ENCODE measurements at places on chromosomes 13 and 19.
A peak's percentile ranks its signal among the peaks of the same experiment; 100 is the strongest.

DNA sequence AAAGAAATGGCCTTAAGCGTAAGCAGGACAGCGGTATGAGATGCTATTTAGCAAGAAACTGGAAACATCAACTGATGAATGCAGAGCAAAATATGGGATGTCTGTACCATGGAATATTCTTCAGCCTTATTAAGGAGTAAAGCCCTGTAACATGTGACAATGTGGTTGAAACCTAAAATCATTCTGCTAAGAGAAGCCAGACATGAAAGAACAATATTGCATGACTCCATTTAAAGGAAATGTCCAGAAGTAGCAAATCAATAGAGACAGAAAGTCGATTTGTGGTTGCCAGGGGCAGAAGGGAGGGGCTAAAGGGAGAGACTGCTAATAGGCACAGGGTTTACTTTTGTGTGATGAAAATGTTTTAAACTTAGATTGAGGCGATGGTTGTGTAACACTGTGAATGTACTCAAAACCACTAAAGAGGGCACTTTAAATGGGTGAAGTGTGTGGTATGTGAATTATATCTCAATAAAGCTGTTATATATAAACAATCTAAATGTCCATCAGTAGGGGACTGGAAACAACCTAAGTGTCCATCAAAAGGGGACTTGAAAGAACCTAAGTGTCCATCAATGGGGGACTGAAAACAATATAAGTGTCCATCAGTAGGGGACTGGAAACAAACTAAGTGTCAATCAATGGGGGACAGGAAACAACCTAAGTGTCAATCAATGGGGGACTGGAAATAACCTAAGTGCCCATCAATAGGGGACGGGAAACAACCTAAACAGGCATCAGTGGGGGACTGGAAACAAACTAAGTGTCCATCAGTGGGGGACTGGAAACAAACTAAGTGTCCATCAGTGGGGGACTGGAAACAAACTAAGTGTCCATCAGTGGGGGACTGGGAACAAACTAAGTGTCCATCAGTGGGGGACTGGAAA, 45.4 kb downstream of the CCL25 start:
- no peak for DNase-seq

GRCh38 chr19:47509973-47510372, 4.9 kb downstream of the NAPA start:
- no peak for DNase-seq

GRCh38 chr13:111281751-111282311, 38.6 kb upstream of the TEX29 start:
- no peak for DNase-seq

GRCh38 chr13:29684441-29684840, 89.0 kb upstream of the SLC7A1 start:
- no peak for DNase-seq

GRCh38 chr13:109180905-109181425, 551.6 kb downstream of the MYO16 start:
- no peak for DNase-seq

GRCh38 chr19:31718032-31718431, 368.8 kb upstream of the TSHZ3 start:
- DNase-seq = no peak

DNA sequence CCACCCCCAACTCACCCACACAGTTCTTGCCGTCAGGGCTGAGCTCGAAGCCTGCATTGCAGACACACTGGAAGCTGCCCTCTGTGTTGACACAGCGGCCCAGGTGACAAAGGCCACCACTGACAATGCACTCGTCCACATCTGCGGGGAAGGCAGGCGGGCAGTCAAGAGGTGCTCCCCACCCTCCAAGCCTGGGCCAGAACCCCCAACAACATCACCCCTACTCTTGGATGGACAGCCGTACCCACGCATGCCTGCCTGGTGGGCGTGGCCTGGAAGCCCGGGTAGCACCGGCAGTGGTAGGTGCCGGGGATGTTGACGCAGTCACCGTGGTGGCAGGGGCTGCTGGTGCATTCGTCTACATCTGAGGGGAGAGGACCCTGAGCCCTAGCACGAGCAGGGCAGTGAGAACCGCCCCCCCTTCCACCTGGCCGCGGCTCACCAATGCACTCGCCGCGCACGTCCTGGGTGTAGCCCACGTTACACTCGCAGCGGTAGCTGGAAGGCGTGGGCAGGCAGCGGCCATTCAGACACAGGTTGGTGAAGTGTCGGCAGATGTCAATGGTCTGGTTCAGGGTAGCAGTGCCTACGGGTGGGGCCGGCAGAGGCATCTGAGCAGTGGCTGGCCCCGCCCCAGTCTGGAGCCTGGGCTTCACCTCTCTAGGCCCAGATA, 13.3 kb downstream of the FBN3 start:
- DNase-seq = no peak

DNA sequence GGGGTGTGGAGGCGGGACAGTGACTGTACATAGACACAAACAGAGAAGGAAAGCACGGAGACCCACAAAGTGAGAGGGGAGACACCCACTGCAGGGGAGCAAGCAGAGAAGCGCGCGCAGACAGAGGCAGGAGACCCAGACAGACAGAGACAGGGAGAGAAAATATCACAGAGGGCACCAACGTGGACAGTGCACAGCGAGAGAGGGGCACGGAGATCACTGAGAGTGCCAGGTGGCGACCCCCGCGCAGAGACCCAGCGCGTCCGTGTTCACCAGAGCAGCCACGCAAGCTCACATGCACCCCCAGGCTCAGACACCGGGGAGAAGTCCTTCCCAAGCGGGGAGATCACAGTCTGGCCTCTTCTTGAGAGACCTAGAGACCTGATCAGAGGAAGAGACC, 1.4 kb upstream of the CACNG7 start:
- no peak for DNase-seq

DNA sequence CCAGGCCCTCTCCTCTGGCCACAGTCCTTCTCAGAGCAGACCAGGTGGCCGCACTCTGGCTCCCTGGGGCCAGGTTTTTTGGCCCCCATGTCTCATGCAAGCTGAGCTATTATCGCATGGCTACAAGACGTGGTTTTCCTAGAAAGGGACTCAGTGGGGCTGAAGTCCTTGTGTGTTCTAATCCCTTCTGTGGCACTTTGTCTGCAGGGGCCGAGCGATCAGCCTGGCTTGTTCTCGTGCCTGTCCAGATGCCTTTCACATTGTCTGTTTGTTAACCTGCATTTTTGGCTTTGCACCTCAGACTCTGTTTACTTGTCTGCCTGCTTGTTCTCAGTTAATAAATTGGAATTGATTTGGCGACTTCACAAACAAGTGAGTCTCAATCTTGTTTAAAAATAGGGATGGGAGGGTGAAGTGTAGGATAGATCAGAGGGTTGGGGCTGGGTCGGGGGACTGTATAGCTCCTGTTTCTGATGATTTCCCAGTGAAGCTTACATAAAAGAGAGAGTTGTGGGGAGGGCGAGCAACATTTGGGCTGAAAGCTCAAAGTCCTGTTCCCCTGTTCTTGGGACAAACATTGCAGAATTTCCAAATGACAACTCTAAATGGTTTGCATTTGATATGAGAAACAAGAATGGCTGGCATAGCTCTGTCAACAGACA, 440.4 kb downstream of the COG6 start:
- no peak for DNase-seq

DNA sequence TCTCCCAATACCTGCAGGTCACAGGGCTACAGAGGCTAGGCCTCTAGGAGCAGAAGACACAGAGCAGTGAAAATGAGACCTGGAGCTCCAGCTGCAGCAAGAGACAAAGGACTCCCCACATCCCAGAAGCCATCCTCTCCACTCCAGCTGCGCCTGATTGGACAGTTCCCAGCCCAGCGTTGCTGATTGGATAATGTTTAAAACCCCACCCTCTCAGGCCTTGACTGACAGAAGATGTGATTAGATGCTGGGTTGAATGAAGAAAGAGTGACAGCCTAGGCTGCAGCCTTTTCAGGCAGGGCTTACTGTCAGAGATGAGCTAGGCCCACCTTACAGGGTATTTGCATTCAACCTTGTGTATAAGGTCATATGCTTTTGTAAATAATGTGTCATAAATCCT, 59.4 kb downstream of the ZNF708 start:
- DNase-seq = no peak

- no peak for DNase-seq
These were observed 418 bp downstream of the ZNF444 start for GRCh38 chr19:56141417-56141993.

- no peak for DNase-seq
These were observed 40.6 kb downstream of the SHISA2 start for GRCh38 chr13:26011208-26011573.

- no peak for DNase-seq
These were observed 142.1 kb downstream of the POSTN start for GRCh38 chr13:37456506-37456905.

DNA sequence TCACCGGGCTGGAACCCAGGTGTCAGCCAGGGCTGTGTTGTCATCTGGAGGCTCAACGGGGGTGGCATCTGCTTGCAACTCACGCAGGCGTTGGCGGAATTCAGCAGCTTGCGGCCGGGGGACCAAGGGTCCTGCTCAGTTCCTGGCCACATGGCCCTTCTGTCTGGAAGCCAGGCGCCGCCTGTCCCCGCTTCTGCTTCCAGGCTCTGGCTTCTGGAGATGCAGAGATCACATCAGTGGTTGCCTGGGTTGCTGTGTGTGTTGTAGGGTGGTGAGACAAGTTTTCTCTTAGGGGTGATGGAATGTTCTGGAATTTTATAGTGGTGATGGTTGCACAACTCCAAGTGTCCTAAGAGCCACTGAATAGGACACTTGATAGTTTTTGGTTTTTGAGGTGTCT, 5.0 kb downstream of the ADAT3 start:
- no peak for DNase-seq

- peak; percentile 58 for DNase-seq
These were observed 7.6 kb downstream of the CAPN12 start for GRCh38 chr19:38736413-38737280.

GRCh38 chr13:66501181-66501580, 729.0 kb downstream of the PCDH9 start:
- no peak for DNase-seq

DNA sequence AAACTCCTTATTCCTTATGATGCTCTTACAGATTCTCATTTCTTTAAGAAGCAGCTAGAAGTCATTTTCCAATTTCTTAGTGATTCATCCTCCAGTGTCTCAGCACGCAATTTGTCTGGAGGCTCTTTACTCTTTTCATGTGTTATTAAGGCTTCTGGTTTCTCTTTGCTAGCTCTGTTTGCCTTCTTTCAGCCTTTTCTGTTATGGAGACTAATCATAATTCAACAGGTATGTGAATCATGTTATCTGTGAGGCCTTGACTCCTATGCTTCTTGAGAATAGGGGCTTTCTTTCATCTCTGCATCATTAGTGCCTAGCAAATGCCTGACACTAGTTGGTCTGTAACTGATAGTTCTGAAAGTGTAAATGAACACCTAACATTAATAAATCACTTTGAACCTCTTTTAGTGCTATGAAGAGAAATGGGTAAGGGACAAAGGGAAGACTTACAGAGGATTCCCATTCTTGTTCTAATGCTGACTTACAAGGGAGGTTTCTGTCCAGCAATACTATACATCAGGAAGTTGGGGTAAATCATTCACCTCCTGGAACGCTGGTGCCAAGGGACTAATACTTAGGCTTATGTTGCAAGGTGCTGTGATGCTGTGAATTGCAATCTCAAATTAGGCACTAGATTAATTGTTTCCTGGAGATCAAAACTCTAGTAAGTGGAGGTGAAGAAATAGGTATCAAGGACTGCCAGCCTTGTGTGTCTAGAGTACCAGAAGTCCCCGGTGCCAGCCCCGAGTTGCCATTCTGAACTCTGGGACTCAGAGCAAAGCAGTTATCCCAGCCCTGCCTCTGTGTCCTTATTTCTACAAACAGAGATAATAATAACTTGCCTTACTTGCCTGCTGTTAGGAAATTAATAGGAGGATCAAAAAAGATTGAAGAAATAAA, 265.6 kb downstream of the DCLK1 start:
- no peak for DNase-seq

DNA sequence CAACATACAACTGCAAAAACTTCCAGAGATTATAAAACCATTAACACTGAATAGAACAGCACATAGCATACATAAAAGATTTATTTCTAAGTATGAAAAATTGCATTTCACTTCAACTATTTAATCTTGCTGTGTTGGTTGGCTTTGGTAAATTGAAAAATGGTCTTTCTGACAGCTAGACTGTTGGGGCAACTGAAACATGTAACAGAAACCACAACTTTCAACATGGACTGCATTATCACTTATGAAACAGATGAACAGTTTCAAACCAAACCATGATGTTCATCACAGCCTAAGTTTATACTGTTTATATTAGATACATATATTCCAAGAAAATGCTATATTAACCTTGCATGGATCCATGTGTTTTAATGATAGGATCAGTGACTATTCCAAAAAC, 324.1 kb upstream of the PCDH9 start:
- DNase-seq = no peak

DNA sequence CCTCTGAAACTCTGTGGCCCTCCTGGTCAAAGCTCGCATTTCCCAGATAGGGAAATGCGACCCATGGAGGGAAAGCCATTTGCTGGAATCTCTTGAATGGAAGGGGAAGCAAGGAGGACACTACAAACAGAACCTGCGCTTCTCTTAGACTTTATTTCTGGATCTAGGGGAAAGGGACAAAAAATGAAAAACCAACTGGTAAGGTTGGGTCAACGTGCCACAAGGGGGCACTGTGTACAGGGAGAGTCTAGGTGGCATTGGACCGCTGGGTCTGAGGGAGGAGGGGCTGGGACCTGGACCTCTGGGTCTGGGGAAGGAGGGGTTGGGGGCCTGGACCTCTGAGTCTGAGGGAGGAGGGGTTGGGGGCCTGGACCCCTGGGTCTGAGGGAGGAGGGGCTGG, 5.0 kb downstream of the KLK4 start:
- DNase-seq = peak; percentile 21

GRCh38 chr19:5109560-5109959, 140.6 kb downstream of the KDM4B start:
- no peak for DNase-seq

DNA sequence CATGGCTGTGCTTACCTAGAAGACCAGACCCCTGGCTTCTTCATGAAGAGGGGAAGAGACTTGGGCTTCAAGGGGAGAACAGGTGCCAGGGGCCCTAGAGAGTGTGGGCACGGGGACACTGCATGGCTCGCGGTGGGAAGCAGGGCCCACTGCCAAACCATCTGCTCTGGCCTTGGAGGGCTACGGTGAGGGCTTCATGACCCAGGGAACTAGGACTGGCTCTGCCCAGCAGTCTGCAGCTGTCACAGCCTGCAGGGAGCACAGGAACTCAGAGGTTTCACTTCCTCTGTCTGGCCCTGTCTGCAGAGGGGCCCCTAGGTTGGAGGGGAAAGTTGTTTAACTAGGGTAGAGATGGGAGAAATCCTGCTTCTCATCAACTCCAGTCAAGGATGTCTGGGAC, 4.3 kb downstream of the ERCC1 start:
- no peak for DNase-seq

DNA sequence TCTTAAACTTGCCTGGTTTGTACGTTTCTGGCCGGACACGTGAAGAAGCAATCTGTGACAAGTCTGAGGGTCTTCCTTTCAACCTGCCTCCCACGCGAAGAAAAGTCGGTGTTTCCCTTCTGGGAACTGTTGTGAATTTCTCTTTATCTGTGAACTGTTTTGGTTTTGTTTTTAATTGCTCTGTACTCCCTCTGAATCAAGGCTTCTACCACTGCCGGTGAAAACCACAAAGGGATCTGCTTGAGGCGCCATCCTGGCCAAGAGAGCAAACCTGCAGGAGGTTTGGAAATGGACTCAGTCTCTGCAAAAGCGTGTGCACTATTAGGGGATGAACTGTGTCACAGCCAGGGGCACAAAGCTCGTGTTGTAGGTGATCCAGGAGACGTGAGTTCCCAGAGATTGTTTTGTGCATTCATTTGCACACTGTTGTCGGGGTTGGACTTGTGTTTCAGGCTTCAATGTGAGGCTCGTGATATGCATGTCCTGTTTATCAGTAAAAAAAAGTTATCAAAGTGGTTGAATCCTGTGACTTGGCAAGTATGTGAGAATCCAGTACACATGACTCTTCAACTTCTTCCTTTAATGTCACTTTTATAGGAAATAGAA, 9.7 kb downstream of the SIGLEC8 start:
- DNase-seq = no peak

All from stimulated activated CD4-positive, alpha-beta T cell treated with anti-CD3 and anti-CD28 coated beads, Interleukin-15, amount 100 ng/mL, for 1 hour (primary cell).